Right lobe of liver (tissue), 6 donors: ENCODE measurements at places on chromosomes 13 and 19.

GRCh38 chr13:24640752-24641151, 39.5 kb upstream of the ATP12A start:
- DNase-seq: no peak

DNA sequence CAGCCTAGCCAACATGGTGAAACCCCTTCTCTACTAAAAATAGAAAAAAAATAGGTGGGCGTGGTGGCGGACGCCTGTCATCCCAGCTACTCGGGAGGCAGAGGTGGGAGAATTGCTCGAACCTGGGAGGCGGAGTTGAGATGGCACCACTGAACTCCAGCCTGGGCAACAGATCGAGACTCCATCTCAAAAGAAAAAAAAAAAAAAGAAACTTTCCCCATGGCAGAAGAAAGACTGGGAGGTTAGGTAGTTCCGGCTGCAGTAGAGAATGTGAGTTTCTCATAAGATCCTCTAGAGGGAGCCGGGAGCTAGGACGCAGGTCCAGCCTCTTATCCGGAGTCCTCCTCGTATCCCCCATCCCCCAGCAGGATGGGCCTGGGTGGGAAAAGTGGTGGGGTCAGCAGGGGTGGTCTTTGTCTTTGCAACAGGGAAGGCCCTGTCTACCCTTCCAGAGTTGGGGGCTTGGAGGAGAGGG, 13.2 kb upstream of the CREB3L3 start:
- DNase-seq: no peak

DNA sequence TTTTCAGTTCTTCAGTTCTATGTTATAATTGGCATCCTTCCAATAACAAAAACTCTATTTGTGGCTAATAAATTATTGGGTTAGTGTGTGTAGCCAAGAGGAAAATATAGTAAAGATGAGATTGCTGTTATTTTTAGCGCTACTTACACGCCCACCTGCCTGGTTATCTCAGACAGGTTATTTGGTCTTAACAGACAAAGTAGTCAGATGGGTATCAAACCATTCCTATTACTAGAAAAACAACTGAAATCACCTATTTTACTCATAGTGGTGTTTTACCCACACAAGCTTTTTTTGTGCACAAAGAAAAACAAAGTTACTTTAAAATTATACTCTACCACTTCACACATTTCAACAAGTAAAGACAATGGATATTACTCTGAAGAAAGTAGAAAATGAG, 151.2 kb downstream of the TBC1D4 start:
- no peak for DNase-seq

- DNase-seq: no peak
Observed at GRCh38 chr19:3186160-3186688, 494 bp downstream of the NCLN start.

GRCh38 chr19:1045247-1045603, 5.3 kb downstream of the ABCA7 start:
- peak; percentile 28 for DNase-seq

DNA sequence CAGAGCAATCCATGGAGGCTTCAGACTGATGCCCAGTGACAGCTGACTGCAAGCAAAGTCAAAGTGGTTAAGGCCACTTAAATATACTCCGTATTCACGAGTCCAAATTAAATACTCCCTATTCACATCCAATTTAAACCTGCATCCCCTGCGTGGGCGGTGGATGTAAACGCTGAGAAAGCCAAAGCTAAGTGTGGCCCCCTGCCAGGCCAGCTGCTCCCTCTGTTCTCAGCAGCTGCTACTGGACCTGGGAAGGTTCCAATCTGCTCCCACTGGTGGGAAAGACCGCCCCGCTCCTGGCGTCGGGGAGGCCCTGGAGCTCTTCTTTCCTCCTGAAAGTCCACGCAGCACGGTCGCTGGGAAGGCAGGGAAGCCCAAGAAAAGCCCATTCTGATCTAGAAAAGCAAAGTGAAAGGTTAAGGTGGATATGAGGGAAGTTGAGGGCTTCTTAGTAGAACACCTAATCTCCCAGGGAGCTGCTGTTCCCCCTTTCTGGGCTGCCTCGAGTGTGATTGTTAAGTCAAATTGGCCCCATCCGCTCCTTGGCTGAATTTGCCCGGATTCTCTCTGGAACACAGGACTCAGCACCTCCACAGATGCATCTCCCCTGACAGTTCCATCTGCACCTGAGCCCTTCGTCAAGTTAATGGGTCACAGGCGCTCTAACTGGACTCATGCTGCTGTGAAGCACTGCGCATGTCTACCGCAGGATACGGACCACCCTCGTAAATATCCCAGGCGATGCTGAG, 205.5 kb downstream of the USP12 start:
- peak; percentile 79 for DNase-seq

DNA sequence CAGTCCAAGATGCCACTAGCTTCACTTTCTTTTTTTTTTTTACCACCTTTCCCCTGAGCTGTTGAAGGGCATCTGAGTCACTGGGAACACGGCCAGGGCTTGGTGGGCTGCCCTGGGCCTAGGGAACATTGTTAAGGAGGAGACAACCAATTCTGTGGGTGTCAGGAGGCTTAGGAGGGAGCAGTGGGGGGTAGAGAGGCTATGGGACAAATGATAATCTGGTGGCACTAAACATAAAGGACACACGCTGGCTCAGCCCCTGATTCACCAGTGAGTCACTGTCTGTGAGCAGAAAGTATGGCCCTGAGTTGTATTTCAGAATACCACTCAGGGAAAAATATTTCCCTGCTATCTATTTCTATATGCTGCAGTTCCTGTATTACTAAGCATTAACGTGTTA, 207.8 kb downstream of the DCLK1 start:
- no peak for DNase-seq
